Activated T-helper 1 cell treated with anti-CD3 and anti-CD28 coated beads, Interleukin-12 subunit alpha, Interleukin-12 subunit beta, Interleukin-2, Interleukin-4 antibody, amounts not matched to agents 30 ng/mL and 10 ng/mL and 1 ng/mL, durations not matched to agents 14 hours and 24 hours and 36 hours (primary cell): ENCODE measurements at places on chromosomes 12 and 14. TPM values are rescaled to one million over a fixed set of nuclear protein-coding genes. Genes with fewer than 3 reads are reported as not detected.

DNA sequence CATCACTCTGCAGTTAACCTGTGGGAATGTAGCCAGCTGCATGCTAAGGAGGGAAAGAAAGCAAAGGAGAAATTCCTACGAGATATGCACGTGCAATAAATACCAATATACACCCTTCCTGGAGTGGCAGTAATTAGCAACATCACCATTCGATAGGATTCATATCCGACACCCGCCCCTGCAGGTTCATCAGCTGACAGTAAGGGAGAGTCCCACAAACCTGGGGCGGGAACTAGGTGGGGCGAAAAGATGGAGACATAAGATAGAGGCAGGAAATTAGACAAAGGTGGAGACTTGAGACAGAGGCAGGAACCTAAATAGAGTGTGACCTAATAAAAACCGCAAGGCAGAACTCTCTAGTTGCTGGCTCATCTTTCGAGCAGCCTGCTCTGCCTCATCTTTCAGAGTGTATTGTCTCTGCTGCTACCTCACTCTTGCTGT lies 51.6 kb downstream of the PLEKHG3 start:
- H3K27ac ChIP-seq, result peak overlapping the region; percentile 6
- DNase-seq, result peak; percentile 17

DNA sequence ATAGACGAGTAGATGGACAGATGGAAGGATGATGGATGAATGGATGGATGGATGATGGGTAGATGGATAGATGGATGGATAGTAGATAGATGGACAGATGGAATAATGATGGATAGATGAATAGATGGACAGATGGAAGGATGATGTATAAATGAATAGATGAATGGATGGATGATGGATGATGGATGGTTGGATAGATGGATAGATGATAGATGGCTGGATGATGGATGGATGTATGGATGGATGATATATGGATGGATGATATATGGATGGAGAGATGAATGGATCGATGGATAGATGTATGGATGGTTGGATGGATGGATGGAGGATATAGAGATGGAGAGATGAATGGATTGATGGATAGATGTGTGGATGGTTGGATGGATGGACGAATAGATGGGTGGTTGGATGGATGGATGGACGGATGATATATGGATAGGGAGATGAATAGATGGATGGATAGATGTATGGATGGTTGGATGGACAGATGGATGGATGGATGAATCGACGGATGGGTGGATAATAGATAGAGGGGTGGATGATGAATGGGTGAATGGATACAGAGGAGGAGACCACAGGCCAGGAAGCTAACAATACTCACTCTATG lies 19.3 kb downstream of the TRPV4 start:
- H3K27ac ChIP-seq, result no peak overlapping the region
- H3K4me1 ChIP-seq, result no peaks in the 10 kb centered on the region
- H3K36me3 ChIP-seq, result no peaks in the 10 kb centered on the region
- DNase-seq, result no peak

DNA sequence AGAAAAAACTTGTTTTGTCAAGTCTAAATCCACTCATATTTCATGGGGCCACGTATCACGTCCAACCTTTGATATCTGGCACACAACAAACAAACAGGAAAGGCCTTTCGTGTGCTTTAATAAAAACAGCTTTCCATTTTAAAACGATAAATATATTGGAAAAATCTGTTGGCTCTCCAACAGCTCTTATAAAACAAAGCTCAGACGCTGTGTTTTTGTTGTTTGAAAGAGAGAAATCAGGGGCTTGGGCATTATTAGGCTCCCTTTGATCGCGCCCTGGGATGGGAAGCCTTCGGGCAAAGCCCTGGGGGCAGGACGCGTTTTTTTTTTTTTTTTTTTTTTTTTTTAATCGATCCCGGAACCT lies 429 bp upstream of the PLEKHA5 start:
- peak overlapping the region; percentile 81 for H3K4me3 ChIP-seq
- peaks cover 46% of the 10 kb centered on the region for H3K27me3 ChIP-seq
- DNase-seq, result no peak
- H3K4me1 ChIP-seq, result peaks cover 14% of the 10 kb centered on the region
- H3K36me3 ChIP-seq, result no peaks in the 10 kb centered on the region
- no peak overlapping the region for H3K27ac ChIP-seq

- no peak overlapping the region for H3K4me3 ChIP-seq
- no peaks in the 10 kb centered on the region for H3K4me1 ChIP-seq
- no peaks in the 10 kb centered on the region for H3K27me3 ChIP-seq
- no peak for DNase-seq
- H3K27ac ChIP-seq, result no peak overlapping the region
- peaks cover 56% of the 10 kb centered on the region for H3K36me3 ChIP-seq
Observed at GRCh38 chr14:101893759-101894158, 70.6 kb upstream of the DYNC1H1 start.

DNA sequence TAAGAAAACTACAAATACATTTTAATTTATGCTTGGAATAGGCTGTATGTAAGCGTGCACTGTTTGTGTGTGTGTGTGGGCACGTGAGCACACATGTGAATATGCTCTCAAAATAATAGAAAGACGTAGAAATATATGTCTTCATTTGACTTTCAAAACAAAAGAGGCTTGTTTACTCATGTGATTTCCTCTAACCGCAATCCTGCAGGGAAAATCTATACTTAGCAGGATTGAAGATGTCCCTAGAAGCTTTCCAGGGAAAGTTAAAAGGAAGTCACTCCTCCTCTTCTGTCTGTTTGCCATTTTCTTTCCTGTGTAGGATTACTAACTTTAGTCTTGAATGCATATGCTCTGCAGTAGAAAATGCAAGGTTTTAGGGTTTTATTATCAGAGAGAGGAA lies 404.7 kb downstream of the MDGA2 start:
- no peak for DNase-seq
- H3K4me1 ChIP-seq, result no peaks in the 10 kb centered on the region
- H3K36me3 ChIP-seq, result no peaks in the 10 kb centered on the region
- no peaks in the 10 kb centered on the region for H3K27me3 ChIP-seq
- H3K4me3 ChIP-seq, result no peak overlapping the region

DNA sequence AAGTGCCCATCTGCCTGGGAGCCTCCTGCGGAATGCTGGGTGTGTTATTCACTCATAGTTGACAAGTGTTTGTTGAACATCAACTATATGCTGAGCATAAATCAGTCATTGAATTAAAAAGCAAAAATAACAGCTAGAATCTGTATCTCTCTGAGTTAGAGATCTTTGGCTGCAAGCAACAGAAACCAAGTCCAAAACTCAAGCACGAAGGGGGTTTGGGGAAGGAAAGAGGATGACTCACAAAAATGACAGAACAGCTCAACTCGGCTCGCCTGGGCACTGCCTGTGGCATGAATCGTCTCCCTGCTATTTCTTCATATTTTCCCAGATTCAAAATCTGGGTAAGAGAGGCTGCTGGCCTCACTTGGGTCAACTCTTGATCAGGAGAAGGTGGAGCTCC lies 72.6 kb upstream of the NCOR2 start:
- no peak for DNase-seq
- H3K4me3 ChIP-seq, result no peak overlapping the region
- no peak overlapping the region for H3K27ac ChIP-seq
- H3K27me3 ChIP-seq, result peaks cover 20% of the 10 kb centered on the region
- H3K36me3 ChIP-seq, result peaks cover 4% of the 10 kb centered on the region

GRCh38 chr12:6538420-6539313 lies 4.3 kb downstream of the GAPDH start:
- H3K4me3 ChIP-seq, result peak overlapping the region; percentile 91
- H3K4me1 ChIP-seq, result peaks cover 62% of the 10 kb centered on the region
- peaks cover 58% of the 10 kb centered on the region for H3K36me3 ChIP-seq
- peak overlapping the region; percentile 91 for H3K27ac ChIP-seq

GRCh38 chr12:42145197-42145549 lies 499 bp upstream of the GXYLT1 start:
- H3K27ac ChIP-seq, result peak overlapping the region; percentile 46
- peaks cover 4% of the 10 kb centered on the region for H3K36me3 ChIP-seq
- peaks cover 4% of the 10 kb centered on the region for H3K27me3 ChIP-seq
- H3K4me3 ChIP-seq, result peak overlapping the region; percentile 87
- no peak for DNase-seq

GRCh38 chr12:111881716-111882115 lies 39.7 kb downstream of the MAPKAPK5 start:
- H3K27me3 ChIP-seq, result no peaks in the 10 kb centered on the region
- DNase-seq, result no peak

- no peaks in the 10 kb centered on the region for H3K36me3 ChIP-seq
- DNase-seq, result no peak
- no peaks in the 10 kb centered on the region for H3K27me3 ChIP-seq
Observed at GRCh38 chr14:33693237-33693636, 257.6 kb downstream of the EGLN3 start.

DNA sequence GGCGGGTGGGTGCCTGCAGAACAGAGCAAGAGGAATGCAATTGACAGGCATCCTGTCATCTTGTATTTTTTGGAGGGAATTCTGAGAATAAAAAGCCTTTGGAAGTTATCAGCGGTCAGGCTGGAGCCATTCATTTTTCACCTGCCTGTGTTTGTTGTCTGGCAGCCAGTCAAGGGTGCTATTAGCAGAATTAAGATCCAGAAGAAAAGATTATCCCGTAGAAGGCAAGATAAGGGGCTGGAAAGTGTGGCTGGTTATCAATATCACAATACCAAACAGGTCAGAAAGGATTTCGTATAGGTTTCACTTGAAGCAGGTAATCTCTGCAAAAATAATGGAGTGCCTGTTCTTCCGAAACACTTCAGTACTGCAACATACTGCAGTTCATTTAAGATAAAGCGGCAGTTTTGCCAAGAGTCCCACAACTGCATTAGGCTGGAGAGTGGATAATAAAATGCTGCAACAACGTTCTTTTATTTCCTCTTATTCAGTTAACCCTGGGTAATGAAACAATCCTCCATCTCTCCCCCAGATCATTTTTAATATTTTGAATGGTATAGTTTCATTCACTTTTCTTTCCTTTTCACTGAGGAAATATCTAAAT lies 171.2 kb upstream of the CDKN3 start:
- H3K27me3 ChIP-seq, result peaks cover 21% of the 10 kb centered on the region
- no peak overlapping the region for H3K27ac ChIP-seq
- no peak overlapping the region for H3K4me3 ChIP-seq
- H3K36me3 ChIP-seq, result no peaks in the 10 kb centered on the region
- no peaks in the 10 kb centered on the region for H3K4me1 ChIP-seq

- H3K27me3 ChIP-seq, result no peaks in the 10 kb centered on the region
- no peak overlapping the region for H3K27ac ChIP-seq
- H3K4me3 ChIP-seq, result no peak overlapping the region
- no peak for DNase-seq
Observed at GRCh38 chr14:29037411-29037810, 270.8 kb downstream of the FOXG1 start.

- H3K27ac ChIP-seq, result no peak overlapping the region
- peaks cover 39% of the 10 kb centered on the region for H3K4me1 ChIP-seq
- no peak overlapping the region for H3K4me3 ChIP-seq
Observed at GRCh38 chr14:71481021-71481654, 451.1 kb upstream of the RGS6 start.

DNA sequence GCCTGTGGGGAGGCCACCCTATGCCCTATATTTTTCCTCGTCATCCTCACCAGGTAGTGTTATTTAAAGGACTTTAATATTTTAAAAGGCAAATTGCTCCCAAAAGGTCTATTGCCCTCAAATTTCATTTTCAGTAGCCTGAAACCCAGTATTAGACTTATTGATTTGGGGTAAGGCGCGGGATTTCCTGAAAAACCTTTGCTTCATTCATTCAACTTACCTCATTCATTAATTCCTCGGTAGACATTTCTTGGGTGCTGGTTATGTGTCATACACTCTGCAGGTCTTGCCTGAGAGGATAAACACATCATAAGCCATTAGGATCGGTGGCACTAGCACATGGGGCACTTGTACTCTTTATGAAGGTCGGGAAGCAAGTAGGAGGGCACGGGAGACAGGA lies 99.2 kb downstream of the ARF6 start:
- no peak for DNase-seq
- peak overlapping the region; percentile 86 for H3K27ac ChIP-seq
- no peak overlapping the region for H3K4me3 ChIP-seq
- H3K4me1 ChIP-seq, result peaks cover 50% of the 10 kb centered on the region
- H3K27me3 ChIP-seq, result no peaks in the 10 kb centered on the region
- H3K36me3 ChIP-seq, result peaks cover 8% of the 10 kb centered on the region

GRCh38 chr12:47152095-47152494 lies 72.3 kb upstream of the AMIGO2 start:
- H3K36me3 ChIP-seq, result peaks cover 15% of the 10 kb centered on the region
- H3K27ac ChIP-seq, result no peak overlapping the region
- no peak overlapping the region for H3K4me3 ChIP-seq
- H3K27me3 ChIP-seq, result no peaks in the 10 kb centered on the region

The CCDC184 gene
- 0.61 and 0.75 TPM in 2 replicates for total RNA-seq

The DAO gene
- total RNA-seq, result not detected in 2 replicates

The FGF6 gene
- total RNA-seq, result not detected in 2 replicates

The LRRK2 gene
- total RNA-seq, result not detected in 2 replicates

The ALDH6A1 gene
- 10.8 and 11.0 TPM in 2 replicates for total RNA-seq

The TAS2R20 gene
- total RNA-seq, result 2.1 TPM in 2 replicates

The PTPRR gene
- total RNA-seq, result not detected in 2 replicates

The NGB gene
- total RNA-seq, result not detected in 2 replicates

The PGF gene
- 0.22 and 0.41 TPM in 2 replicates for total RNA-seq
